ENCODE measurements at places on chromosomes 1 and 21.

GRCh38 chr21:44850208-44850800, 23.2 kb downstream of the PTTG1IP start:
- DNase-seq, result no peak

- peak; percentile 47 for DNase-seq
These were observed 84.7 kb downstream of the LHX9 start for GRCh38 chr1:198001776-198002408.

- no peak for DNase-seq
These were observed 147.4 kb upstream of the BEND5 start for GRCh38 chr1:48924099-48924498.

GRCh38 chr21:45436351-45437065, 31.5 kb downstream of the COL18A1 start:
- no peak for DNase-seq

- DNase-seq, result no peak
These were observed 100.6 kb upstream of the KCNJ15 start for GRCh38 chr21:38156200-38156599.

DNA sequence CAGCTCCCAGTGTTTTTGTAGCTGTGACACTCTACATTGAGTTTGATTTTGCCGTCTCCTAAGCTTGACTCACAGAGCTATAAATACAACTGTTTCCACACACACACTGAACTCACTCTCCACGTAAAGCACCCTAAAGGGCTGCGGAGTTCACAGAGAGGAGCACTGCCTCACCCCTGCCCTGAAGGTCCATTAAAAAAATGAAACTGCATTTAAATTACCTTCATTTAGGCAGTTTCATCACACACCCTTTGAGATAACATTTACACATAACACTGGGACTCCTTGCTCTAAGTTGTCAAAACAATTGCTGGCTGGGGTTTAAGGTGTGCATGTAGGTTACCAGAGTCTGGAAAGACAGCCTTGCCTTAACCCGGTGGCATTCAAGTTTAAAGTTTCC, 137.1 kb upstream of the MAGI3 start:
- no peak for DNase-seq

GRCh38 chr1:66778266-66778665, 22.8 kb downstream of the INSL5 start:
- no peak for DNase-seq

DNA sequence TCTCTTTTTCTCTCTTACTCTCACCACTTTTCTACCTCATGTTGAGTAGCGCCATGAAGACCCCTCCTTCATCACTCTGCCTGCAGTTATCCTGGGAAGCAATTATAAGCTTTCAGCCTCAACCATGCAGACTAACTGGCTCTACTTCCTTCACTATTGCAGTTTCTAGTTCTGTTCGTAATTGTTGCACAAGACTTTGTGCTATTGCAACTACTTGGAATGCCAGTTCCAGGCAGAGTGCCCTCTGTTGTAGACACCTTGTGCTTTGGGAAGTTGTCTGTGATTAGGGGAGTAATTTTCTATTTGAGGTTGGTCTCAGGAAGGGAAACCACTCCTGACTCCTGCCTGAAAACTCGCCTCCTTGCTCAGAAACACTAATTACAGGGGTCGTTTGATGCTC, 19.4 kb downstream of the PGM1 start:
- peak; percentile 59 for DNase-seq

GRCh38 chr1:205351984-205352713, 4.6 kb downstream of the KLHDC8A start:
- DNase-seq, result no peak

DNA sequence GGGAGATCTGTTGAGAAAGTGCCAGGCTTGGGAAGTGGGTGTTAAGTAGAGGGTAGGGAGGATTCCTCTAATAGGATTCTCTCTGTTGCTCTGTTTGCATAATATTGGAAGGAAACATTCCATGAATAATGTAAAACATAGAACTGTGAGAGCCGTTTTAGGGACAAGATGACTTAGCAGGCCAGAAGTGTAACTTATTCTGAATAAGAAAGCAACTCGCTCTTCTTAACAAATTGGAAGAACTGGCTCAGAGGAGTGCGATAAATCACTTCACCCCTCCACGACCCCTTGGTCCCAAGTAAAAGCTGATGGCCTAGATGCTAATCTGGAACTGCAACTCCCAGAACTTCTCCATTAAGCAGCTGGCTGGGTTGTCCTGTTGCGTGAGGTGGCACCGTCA, 19.1 kb downstream of the SIM2 start:
- DNase-seq, result no peak

DNA sequence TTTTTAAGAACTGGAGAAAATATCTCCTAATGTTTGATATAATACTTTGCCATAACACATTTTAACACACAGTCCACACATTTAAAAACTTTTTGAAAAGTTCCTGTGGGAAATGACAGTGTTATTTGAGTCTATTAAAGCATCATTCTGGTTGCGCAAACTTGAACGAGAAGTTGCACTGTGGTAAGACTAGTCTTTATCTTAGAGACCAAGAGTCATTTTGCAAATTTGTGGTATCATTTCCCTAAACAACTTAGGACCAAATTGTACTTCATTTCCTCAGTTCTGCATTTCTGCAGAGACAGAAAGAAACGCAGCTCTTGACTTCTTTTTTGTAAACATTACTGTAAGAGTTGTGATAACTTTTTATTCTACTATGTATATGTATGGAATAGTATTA, at the start of gene RGS18:
RGS18 (plus strand) TSS at position 282 of the 400 bp plus-strand sequence. CDS start 176 bp downstream, outside the sequence.
- DNase-seq, result peak; percentile 84

DNA sequence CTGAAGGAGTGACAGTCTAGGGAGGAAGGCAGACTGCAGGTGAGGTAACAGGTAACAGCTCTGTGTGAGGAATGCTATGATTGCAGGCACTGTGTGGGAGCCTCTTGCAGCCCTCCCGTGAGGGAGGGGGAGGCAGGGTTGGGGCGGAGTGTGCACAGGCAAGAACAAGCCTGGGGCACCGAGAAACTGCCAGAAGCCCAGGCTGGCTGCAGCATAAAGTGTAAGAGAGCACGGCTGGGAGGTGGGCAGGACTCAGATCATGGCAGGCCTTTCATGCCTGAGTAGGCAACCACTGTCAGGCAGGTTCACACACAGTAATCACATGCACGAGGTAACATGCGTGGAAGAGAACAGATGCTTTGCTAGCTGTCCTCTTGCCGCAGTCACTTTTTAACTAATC, 11.3 kb upstream of the RHEX start:
- no peak for DNase-seq

GRCh38 chr1:32758177-32758794, 55.7 kb upstream of the SYNC start:
- DNase-seq, result no peak

GRCh38 chr1:225886159-225887029, 2.6 kb downstream of the LEFTY1 start:
- DNase-seq, result no peak

- peak; percentile 69 for DNase-seq
These were observed 87.1 kb upstream of the COL6A1 start for GRCh38 chr21:45894450-45894825.

- DNase-seq, result peak; percentile 88
These were observed 23.9 kb downstream of the FOXJ3 start for GRCh38 chr1:42311138-42311537.

DNA sequence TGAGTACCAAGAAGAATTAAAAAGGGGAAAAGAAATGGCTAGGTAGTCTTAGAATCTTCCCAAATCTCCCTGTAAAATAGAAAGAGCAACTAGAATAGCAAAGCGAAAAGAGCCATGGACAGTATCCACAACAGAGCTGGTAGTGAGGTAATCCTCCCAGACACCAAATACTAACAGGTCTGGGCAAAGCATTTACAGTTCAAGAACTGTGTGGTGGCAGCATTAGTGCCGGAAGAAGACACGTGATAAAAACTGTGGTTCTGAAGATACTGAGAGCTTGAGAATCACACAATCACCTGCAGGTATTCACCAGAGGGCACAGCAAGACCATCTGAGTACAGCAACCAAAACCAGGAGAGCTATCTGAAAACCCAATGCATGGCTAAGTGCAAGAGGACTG, 31.8 kb upstream of the OLIG2 start:
- DNase-seq, result no peak

GRCh38 chr1:78833491-78833890, 173.0 kb downstream of the ADGRL4 start:
- peak; percentile 84 for DNase-seq

GRCh38 chr21:25307489-25307888, 299.8 kb downstream of the MRPL39 start:
- peak; percentile 12 for DNase-seq

GRCh38 chr1:111837393-111837792, 81.7 kb downstream of the DDX20 start:
- DNase-seq, result no peak

DNA sequence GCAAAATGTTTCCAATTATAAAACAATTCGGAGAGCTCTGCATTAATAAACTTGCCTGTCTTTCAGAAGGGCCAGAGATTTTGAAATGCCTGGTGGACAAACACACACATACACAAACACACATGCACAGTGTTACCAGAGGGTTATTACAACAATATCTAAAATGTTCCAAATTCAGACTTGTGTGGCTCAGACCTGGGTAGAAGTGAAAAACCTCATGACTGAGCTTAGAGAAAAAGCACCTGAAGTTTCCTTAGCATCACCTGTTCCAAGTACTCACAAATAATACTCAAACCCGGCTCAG, 247.9 kb downstream of the FOXD2 start:
- DNase-seq, result no peak

- DNase-seq, result no peak
These were observed 27.2 kb upstream of the NPPB start for GRCh38 chr1:11885916-11886315.

DNA sequence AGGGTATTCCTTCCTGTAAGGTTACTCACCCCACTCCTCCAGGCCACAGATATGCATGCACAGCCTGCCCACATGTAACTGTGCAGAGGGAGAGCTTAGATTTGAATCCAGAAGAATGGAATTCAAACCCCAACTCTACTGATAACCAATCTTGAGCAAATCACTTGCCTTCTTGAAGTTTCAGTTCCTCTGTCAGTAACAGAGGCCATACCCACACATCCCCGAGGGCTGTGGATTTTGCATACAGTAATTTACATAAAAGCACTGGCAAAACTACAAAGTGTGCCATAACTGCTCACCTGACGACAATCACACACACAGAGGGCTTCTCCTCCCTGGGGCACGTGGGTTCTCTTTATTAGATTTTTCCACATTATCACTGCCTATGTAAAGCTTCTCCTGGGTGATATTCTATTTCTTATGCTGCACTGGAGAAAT, 18.6 kb downstream of the CD247 start:
- no peak for DNase-seq

GRCh38 chr1:204835737-204836136, 34.9 kb upstream of the NFASC start:
- DNase-seq, result no peak

GRCh38 chr1:223709598-223709997, 2.7 kb upstream of the CAPN2 start:
- peak; percentile 60 for DNase-seq

DNA sequence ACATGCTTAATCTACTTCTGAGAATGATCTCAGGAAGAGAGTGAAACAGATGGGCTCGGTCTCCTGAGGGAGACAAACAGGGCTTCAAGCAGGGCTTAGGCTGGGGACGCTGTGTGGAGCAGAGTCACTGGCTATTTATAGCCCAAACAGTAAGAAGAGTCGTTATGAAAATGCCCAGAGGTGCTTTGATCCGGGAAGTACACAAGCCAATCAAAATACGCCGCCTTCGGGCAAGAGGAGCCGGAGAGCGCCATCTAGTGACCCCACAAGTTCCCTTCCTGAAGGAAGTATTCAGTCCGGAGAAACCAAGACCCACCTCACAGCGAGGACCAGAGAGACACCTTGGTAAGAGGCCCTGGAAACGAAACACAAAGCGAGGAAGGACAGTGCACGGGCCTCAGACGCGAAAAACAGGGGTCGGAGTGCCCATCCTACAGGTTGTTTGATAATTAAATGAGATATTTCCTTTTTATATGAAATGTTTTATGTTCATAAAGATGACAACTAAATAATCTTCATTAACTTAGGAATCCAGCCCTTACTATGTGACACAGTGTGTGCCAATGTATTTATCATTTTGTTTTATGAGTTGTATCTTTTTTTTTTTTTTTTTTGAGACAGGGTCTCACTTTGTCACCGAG, 25.0 kb upstream of the SCCPDH start:
- DNase-seq, result peak; percentile 96

DNA sequence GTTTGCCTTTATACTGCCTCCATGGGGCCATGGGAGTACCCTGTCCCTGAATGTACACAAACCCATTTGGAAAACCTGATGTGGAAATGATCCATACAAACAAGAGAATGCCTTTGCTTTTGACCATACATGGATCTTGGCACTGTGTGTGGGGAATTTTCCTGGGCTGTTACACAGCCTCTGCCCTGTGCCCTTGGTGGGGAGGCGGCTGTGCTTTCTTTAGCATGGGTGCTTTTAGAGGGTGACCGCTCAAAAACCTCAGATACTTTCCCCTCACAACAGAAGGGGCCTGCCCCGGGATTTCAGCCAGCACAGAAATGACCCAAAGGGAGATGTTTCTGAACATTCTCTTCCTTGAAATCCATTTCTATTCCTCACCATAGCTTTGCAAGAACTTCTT, 194.8 kb downstream of the LMO4 start:
- DNase-seq, result no peak

- peak; percentile 44 for DNase-seq
These were observed 60.0 kb upstream of the ATP5PO start for GRCh38 chr21:33975548-33976081.

- no peak for DNase-seq
These were observed 19.8 kb downstream of the CHI3L2 start for GRCh38 chr1:111247125-111247838.

DNA sequence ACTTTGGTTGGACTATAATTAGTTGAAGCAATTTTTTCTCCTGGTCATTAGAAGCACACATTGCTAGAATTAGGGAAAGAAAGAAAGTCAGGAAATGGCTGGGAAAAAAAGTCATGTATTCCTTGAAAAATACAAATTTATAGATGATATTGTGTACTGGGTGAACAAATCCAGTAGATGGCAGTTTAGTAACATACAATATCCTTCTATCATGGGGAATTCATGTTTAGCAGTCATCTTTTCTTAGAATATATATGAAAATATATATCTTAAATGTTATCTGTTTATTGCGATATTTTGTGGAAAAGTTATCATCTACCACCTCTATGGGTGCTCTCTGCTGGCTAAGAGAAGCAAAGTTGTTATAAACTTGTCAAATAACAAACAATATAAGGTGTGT, 13.1 kb upstream of the ZRANB2 start:
- peak; percentile 38 for DNase-seq
